ENCODE measurements at places on chromosomes 1 and 21.

DNA sequence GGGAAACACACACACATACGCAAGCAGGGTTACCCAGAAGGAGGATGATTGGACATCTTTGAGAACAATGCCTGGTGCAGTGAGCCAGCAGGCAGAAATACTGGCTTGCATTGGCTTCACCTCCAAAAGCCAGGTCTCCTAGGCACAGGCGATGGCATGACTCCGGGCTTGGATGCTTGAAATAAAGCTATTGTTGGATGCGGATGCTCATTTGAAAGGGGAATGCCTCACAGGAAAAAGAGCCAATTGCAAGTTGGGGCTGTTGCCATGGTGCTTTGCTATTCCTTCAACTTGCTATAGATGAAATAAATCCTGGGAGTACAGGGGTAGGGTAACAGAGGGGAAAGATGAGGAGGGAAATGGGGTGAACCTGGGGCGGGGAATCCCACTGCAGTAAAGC, 180.7 kb upstream of the SGIP1 start:
- no peak for DNase-seq

DNA sequence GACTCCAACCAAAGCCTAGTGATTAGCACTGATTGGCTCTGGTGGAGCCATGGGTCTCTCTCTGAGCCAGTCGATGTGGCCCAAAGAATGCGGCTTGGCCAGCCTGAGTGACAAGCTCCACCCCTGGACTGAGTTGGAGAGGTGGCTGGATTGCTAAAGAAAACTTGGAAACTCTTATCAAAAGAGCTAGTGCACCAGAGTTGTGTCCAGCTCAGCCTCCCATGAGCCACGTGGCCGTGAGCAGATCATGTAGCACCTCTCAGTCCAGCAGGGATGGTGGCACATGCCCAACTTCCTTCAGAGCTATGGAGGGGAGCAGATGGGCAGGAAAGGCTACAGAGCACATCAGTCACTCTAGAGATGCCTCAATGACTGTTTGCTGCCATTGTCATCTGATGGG, 142.8 kb upstream of the VAMP3 start:
- DNase-seq = no peak

- no peak for DNase-seq
Measured at GRCh38 chr1:167544447-167545093, 9.0 kb downstream of the CREG1 start.

- DNase-seq = no peak
Measured at GRCh38 chr21:25887166-25887565, 152.4 kb downstream of the GABPA start.

GRCh38 chr1:51899022-51899421, 20.5 kb upstream of the NRDC start:
- no peak for DNase-seq

DNA sequence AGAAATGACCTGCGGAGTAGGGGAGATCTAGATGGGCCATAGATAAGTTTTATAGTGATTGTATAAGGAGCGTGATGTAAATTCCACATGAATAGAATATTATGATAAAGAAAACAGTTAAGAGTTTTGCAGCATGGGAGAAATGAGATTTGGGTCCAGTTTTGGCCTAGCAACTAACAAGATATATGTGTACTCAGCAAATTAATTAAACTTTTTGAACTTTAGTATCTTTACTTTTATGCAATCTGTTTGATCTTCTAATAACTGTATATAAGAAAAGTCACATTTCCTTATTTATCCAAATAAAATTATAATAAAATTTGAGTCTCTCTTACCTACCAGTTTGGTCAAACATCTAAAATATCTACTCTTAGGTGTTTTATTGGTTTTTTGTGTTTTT, 1011.8 kb upstream of the NCAM2 start:
- no peak for DNase-seq

DNA sequence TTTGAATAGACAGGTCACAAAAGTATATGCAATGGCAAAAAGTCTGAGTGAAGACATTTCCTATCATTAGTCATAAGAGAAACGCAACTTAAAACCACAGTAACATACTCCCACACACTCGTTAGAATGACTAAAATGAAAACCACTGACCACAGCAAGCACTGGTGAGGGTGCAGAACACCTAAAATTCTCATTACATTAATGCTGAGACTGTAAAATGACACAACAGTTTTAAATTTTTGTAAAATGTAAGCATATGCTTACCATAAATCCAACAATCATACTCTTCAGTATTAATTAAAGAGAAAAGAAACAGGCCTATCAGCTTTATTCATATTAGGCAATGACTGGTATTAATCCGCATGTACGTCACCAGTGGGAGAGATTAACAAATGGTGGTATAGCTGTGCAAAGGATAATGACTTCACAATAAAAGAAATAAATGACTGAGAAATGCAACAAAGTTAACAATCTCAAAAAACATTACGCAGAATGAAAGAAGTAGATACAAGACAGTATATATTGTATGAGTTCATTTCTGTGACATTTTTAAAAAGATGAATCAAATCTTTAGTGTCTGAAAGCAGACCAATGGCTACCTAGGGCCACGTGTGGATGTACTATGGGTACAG, 253.5 kb downstream of the AKT3 start:
- DNase-seq = no peak

- peak; percentile 11 for DNase-seq
Measured at GRCh38 chr1:223683586-223684487, 18.3 kb upstream of the CAPN8 start.

DNA sequence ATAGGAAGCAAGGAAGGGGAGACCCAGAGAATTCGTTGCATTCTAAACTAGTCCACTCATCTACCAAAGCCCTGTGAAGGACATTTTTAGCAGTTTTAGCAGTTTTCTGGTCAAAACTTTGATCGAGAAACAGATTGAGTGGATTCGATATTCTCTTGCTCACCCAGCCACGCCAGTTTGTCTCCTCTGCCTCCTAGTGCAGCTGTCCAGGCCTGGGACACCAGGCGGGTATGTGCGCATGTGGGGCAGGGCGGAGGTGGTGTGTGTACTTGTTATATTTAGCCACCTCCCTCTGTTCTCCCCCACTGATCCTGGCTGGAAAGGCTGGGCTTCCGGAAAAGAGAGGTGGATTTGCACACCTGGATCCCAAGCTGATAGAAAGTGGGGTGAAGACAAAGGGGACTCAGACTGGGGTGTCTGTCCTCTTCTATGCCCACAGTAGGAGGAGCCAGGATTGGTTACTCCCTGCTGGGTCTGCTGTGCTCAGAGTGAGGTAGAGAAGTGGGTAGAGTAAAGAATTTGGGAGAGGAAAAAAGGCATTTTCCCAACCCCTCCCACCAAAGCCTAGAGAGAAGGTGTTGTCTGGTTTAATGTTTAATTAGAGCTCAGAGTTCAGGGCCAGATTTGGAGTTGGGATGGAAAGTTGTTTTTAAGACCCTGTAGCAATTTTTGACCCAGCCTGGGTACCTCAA, 3.8 kb downstream of the LMNA start:
- DNase-seq = no peak

DNA sequence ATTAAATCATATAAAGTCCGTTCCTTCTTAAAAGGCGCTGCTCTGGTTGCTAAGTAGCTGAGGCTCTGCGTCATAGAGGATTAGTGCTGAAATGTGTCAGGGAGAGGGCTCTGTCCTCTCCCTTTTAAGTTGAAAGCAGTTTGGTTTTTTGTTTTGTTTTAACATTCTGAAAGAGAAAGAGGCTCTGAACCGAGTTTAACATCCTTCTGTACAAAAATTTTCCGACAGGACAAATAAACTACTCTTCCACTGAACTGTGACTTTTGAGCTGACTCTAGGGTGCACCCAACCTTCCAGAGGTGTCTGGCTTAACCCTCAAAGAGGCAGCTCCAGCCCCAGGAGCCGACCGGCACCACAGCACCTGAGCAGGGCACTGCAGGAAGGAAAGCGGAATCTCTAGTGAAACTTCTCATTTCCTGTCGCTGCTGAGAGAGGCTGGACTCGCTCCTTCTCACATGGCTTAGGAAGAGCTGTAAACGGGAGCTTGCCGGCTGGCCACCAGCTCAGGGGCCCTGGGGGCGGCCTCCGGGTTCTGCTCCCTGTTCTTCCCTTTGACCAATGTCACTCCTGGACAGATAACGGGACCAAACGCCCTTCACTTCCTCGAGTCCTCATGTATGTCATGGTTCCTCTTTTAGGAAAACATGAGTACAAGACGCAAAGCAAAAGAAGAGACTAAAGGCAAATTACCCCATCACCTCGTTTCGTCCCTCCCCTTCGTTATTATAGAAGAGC, 1.2 kb downstream of the VAV3 start:
- peak; percentile 6 for DNase-seq

- no peak for DNase-seq
Measured at GRCh38 chr1:18778437-18778836, 81.0 kb downstream of the TAS1R2 start.

DNA sequence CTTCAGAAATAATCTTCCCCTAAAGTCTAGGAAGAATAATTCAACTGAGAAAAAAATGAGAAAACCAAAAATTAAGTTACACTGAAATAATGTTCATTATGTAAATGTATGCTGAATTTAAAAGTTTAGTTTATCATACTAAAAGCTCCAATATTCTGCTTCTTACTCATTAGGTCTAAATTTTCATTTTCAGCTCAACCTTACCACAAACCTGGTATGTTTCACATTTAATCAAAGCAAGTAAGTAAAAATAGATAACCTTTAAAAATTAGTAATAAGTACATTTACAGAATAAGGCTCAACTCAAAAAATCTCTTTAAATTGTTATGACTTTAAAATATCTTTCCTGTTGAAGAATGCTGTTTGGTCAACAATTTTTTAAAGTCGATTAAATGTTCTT, 15.0 kb downstream of the BTG3 start:
- no peak for DNase-seq

DNA sequence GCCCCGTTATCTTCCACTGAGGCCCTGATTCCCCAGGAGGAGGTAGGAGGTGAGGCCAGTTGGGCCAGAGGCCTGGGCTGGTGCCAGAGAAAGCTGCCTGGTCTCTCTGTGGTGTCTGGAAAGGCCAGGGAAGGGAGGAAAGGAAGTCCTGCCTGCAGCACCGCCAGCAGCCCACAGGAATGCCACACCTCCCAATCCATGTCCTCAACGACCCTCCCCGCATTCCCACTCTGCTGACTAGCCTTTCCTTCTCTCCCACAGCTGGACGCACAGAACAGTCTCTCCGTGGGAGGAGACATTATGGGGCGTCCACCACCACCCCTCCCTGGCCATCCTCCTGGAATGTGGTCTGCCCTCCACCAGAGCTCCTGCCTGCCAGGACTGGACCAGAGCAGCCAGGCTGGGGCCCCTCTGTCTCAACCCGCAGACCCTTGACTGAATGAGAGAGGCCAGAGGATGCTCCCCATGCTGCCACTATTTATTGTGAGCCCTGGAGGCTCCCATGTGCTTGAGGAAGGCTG, 18.0 kb downstream of the CSF1 start:
- no peak for DNase-seq

DNA sequence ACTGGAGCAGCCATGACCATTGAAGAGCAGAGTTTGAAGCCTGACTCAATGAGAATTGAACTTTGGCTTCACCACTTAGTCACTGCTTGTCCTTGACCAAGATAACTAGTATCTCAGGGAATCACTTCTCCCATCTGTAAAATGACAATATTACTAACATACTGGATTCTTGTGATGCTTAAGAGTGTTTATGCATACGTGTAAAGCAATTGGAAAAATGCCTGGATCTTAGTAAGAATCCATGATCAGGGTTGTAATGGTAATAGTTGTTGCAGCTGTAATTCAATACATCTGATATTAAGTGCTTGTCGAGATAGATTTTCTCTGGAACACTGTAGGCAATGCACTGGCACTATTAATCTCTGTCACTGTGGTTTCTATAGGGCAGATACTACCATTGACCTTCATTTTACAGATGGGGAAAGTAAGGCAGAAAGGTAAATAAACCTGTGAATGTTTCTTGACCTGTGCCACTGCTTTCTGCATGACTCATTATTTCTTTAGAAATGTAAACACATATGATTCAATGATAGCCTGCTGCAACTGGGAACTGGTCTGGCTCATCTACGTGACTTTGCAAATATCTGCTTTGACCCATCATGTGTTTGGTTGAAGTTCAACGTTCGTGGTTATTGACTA, 662.5 kb downstream of the PLA2G4A start:
- DNase-seq = no peak

- no peak for DNase-seq
Measured at GRCh38 chr21:17903029-17903806, 84.1 kb upstream of the C21orf91 start.

DNA sequence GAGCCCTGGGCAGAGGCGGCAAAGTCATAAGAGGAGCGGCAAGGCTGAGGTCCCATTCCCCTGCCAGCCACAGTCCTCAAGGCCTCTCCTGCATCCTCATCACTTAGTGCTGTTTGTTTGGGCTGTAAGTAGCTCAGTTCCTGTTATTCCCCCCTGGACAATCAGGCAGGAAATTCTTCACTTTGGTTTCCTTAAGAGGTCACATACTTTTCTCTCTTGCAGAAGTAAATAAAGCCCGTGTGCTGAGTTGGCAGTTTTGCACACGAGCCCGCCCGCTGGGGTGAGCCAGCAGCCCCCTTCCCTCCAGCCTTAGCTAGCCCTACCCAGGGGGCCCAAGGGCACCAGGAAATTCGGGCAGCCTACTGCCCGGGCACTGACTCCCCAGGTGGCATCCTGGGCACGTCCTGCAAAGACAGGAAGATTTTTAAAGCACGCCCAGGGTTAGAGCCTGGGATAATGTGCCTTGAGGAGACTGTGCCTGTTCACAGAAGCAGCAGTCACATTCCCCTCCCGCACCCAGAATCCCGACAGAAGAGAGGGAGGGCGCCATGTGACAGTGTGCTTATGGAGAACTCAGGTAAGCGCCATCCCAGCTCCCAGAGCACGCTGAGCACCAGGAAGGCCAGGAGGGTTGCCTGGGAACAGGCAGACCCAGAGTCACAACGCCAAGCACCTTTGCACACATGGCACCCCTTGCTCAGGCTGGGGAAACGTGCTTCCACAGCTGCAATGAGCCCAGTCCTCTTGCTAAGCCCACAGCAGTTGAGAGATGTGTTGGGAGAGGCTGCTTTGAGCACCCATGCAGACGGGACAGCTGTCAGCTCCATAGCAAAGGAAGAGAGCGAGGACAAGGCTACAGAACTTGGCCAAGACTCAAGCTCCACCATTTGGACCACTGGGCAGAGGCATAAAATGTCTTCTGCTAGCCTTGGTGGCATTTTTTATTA, 144.5 kb upstream of the TMEM51 start:
- DNase-seq = no peak

DNA sequence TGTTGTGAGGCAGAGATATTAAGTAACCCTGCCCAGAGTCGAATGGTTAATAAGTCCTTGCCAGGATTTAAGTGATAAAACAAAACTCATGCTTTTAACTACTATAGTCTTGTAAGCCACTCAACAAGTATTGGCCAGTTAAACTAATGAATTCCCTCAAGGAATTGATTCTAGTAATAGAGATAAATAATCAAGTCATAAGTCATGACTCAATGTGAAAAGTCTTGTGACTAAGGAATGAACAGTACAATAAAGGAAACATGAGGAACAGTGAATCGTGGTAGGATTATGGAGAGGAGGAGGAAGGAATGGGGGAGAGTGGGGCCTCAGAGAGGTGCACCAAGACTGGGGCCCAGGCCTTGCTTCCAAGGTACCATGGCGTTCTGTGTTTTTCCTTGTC, 104.7 kb downstream of the FGGY start:
- DNase-seq = no peak
